ENCODE measurements at places on chromosomes 2 and 18. TPM values are rescaled to one million over a fixed set of nuclear protein-coding genes. Genes with fewer than 3 reads are reported as not detected.

DNA sequence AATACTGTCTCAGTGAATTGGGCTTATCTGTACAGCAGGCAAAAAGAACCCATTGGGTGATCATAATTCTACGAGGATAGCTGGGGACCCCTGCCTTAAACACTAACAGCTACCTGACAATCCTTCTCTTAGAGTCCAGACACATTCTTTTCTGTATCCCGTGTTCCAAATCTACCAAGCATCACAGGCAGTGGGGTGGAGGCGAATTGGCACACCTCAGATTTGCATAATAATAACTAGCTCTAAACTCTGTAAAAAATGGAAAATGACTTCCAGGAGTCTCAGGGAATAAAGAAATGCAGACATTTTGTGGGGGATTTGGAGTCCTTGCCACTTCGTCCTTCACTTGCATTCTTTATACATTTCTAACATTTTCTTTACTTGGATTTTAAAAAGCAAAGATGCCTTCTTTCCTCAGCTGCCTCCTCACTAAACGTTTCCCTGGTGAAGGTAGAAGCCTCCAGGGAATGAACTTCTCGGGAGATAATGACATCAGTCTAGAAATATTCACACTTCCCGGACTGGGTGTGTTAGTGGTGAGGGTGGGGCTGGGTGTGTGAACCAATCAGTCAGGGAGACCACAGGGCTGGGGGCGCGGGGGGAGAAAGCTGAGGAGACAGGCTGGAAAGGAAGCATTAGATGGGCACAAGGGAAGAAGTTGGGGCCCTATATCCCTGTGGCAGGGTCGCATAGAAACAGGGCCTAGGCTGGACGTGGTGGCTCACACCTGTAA lies 59.1 kb upstream of the BOD1L2 start:
- DNase-seq, result no peak
- H3K4me1 ChIP-seq, result no peaks in the 10 kb centered on the region
- H3K27me3 ChIP-seq, result no peaks in the 10 kb centered on the region
- no peak overlapping the region for H3K4me3 ChIP-seq
- no peak overlapping the region for H3K27ac ChIP-seq

The REEP1 gene
- 0.39 TPM for total RNA-seq

DNA sequence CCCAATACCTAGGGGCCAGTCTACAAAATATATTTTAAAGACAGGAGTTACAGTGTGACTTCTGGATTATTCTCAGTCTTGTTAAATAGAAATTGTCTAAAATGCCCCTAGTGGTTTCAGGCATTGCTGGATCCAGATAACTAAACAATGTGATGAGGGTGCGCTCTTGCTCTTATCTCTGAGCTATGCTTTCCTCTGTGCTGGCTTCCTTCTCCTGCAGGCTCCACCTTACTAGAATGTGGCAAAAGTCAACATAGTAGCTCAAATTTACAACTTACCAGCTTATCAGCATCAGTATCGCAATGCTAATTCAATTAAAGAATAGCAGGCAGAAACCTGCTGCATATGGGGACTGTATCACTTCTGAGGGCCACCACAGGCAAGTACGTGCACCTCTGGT lies 61.3 kb upstream of the RNU4ATAC start:
- no peak for DNase-seq
- peaks cover 3% of the 10 kb centered on the region for H3K36me3 ChIP-seq
- no peak overlapping the region for H3K4me3 ChIP-seq

- H3K4me1 ChIP-seq, result no peaks in the 10 kb centered on the region
- H3K4me3 ChIP-seq, result no peak overlapping the region
- no peaks in the 10 kb centered on the region for H3K36me3 ChIP-seq
- no peaks in the 10 kb centered on the region for H3K27me3 ChIP-seq
- no peak overlapping the region for H3K27ac ChIP-seq
These were observed 594.0 kb downstream of the ERBB4 start for GRCh38 chr2:211944572-211944971.

The TLX2 gene
- total RNA-seq, result not detected

DNA sequence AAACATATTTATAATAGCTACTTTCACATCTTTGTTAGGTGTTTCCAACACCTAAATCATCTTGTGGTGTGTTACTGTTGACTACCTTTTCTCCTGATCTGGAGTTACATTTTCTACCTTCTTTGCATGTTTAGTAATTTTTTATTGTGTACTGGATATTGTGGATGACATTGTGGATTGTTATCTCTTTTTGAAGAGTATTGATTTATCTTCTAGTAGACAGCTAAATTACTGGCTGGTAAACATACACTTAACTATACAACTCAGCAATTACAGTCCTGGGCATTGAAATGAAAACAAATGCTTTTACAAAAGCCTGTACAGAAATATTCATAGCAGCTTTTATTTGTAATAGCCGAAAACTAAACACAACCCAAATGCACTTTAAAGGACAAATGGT lies 150.8 kb downstream of the PTRHD1 start:
- H3K4me3 ChIP-seq, result no peak overlapping the region
- no peak overlapping the region for H3K27ac ChIP-seq
- H3K36me3 ChIP-seq, result no peaks in the 10 kb centered on the region
- no peaks in the 10 kb centered on the region for H3K27me3 ChIP-seq
- no peak for DNase-seq

GRCh38 chr2:165015052-165015642 lies 59.8 kb upstream of the SLC38A11 start:
- no peak overlapping the region for H3K27ac ChIP-seq
- H3K36me3 ChIP-seq, result no peaks in the 10 kb centered on the region
- H3K4me1 ChIP-seq, result no peaks in the 10 kb centered on the region

GRCh38 chr2:132804051-132804450 lies 134.0 kb upstream of the LYPD1 start:
- H3K27me3 ChIP-seq, result no peaks in the 10 kb centered on the region
- no peak overlapping the region for H3K27ac ChIP-seq
- DNase-seq, result no peak
- no peaks in the 10 kb centered on the region for H3K36me3 ChIP-seq
- H3K4me3 ChIP-seq, result no peak overlapping the region

DNA sequence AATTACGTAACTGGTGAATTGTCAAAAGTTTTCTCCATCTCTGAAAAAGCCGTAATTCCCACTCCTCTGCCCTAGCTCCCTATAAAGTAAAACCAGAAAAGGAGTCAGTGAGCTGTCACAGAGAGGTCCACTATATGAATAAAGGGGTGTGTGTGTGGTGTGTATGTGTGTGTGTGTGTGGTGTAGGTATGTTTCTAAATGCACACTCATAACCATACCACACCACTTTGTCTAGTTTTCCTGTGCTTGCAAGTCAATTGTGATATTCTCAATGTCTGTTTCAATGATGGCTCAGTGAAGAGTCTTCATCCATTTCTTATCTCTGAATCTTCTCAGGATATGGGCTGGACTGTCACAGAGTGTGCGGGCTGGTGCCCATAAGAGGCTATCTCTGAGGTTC lies 54.8 kb upstream of the CCDC68 start:
- no peak overlapping the region for H3K27ac ChIP-seq
- DNase-seq, result no peak
- no peak overlapping the region for H3K4me3 ChIP-seq

GRCh38 chr18:46485675-46486194 lies 171.3 kb downstream of the LOXHD1 start:
- no peaks in the 10 kb centered on the region for H3K4me1 ChIP-seq
- H3K4me3 ChIP-seq, result no peak overlapping the region
- H3K36me3 ChIP-seq, result no peaks in the 10 kb centered on the region
- H3K27me3 ChIP-seq, result peaks cover 9% of the 10 kb centered on the region

- H3K27ac ChIP-seq, result no peak overlapping the region
- H3K4me3 ChIP-seq, result no peak overlapping the region
- DNase-seq, result no peak
These were observed 22.4 kb downstream of the RTP5 start for GRCh38 chr2:241891988-241892298.

DNA sequence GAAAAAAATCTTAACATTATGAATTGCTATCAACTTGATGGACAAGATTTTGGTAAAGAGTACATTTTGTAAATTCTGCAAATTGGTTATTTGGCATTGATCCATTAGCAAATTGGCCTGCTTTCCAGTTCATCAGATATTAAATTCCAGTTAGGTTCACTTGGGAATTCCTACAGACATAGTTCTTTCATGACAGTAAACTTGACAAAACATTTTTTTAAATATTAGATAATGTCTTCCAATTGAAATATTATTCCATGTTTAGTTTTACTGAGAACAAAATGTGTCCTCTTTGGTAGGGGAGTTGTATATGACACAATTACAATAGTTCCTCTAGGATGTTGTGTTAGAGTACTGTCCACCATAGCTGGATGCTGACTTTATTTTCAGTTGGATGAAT lies 141.9 kb downstream of the LCLAT1 start:
- no peaks in the 10 kb centered on the region for H3K27me3 ChIP-seq
- no peaks in the 10 kb centered on the region for H3K4me1 ChIP-seq
- no peaks in the 10 kb centered on the region for H3K36me3 ChIP-seq
- DNase-seq, result no peak
- no peak overlapping the region for H3K4me3 ChIP-seq
- H3K27ac ChIP-seq, result no peak overlapping the region

The PPIG gene
- total RNA-seq, result 53.8 TPM

DNA sequence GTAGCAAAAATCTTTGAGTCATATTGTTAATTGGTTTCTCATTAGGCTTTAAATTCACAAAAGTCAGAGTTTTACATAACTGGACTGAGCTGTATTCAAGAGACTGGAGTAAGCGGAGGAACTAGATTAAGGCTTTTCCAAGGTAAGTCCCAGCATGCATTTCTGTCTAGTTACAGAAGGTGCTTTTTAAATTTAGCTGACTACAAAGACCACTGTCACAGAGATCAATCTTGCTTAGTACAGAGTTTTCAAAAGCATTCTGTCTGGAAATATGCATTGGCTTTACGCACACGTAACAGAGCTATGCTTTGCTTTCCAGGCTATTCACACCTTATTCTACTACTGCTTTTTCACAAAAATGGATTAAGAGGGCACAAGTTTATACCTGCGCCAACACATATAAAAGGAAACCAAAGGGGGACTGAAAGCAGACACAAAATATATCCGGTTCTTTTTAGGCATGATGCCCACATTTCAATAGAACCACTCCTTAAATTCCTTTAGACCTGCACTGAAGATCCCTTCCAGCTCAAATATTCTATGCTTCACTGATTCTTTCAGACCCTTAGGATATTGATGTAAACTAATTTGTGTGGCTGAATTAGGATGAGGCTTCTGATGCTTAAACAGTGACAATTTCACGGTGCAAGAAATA lies 560.7 kb upstream of the CRIM1 start:
- no peaks in the 10 kb centered on the region for H3K4me1 ChIP-seq
- DNase-seq, result no peak
- no peak overlapping the region for H3K27ac ChIP-seq
- H3K27me3 ChIP-seq, result no peaks in the 10 kb centered on the region
- H3K4me3 ChIP-seq, result no peak overlapping the region

The CHAC2 gene
- total RNA-seq, result 4.8 TPM

The DNAJC5G gene
- total RNA-seq, result 2.5 TPM

GRCh38 chr2:105754994-105755393 lies 10.3 kb downstream of the NCK2 start:
- H3K27me3 ChIP-seq, result no peaks in the 10 kb centered on the region
- DNase-seq, result no peak
- no peaks in the 10 kb centered on the region for H3K36me3 ChIP-seq
- H3K4me1 ChIP-seq, result peaks cover 21% of the 10 kb centered on the region

GRCh38 chr2:233338812-233339368 lies 15.4 kb upstream of the DGKD start:
- no peaks in the 10 kb centered on the region for H3K27me3 ChIP-seq
- H3K27ac ChIP-seq, result no peak overlapping the region
- H3K36me3 ChIP-seq, result no peaks in the 10 kb centered on the region
- no peaks in the 10 kb centered on the region for H3K4me1 ChIP-seq

The MYO1B gene
- 36.5 TPM for total RNA-seq

DNA sequence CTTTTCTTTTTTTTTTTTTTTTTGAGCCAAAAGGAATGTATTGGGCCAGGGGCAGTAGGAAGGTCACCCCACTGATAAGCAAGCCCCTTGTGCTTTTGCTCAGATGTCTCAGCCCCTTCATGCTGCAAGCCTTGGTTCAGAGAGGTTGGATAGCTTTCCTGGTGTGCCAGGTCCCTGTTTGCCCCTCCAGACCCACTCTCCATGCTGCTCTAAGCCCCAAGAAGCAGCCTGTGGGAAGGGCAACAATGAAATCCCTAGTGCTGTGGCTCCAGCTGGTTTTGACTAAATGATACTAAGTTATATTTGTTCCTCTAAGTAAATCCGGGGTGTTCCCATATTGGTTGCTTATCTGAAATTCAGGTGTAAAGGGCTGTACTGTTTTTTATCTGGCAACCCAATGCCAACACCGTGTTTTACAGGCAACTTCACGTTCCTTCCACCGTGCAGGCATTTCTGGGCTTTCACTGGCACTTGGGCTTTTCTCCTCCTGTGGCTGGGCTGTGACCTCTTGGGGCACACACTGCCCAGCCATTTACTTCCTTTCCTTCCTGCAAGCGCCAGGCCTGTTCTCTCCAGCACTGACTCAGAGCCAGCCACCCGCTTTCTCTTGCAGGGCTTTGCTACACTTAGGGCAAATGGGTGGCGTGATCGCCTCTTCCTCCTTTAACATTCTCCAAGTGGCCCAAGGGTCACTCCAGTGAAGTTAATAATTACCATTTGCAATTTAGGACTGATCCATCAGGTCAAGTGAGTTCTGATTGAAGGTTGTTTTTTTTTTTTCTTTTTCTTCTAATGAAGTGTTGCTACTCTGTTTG lies 21.6 kb downstream of the MERTK start:
- no peak overlapping the region for H3K4me3 ChIP-seq
- H3K36me3 ChIP-seq, result no peaks in the 10 kb centered on the region
- no peak for DNase-seq
- no peaks in the 10 kb centered on the region for H3K27me3 ChIP-seq
- no peak overlapping the region for H3K27ac ChIP-seq

The ERMN gene
- 1.0 TPM for total RNA-seq

The TMEM163 gene
- not detected for total RNA-seq

GRCh38 chr2:191701029-191701428 lies 23.1 kb downstream of the NABP1 start:
- no peak for DNase-seq
- H3K4me3 ChIP-seq, result no peak overlapping the region
- H3K27ac ChIP-seq, result no peak overlapping the region
- no peaks in the 10 kb centered on the region for H3K4me1 ChIP-seq
- no peaks in the 10 kb centered on the region for H3K36me3 ChIP-seq

DNA sequence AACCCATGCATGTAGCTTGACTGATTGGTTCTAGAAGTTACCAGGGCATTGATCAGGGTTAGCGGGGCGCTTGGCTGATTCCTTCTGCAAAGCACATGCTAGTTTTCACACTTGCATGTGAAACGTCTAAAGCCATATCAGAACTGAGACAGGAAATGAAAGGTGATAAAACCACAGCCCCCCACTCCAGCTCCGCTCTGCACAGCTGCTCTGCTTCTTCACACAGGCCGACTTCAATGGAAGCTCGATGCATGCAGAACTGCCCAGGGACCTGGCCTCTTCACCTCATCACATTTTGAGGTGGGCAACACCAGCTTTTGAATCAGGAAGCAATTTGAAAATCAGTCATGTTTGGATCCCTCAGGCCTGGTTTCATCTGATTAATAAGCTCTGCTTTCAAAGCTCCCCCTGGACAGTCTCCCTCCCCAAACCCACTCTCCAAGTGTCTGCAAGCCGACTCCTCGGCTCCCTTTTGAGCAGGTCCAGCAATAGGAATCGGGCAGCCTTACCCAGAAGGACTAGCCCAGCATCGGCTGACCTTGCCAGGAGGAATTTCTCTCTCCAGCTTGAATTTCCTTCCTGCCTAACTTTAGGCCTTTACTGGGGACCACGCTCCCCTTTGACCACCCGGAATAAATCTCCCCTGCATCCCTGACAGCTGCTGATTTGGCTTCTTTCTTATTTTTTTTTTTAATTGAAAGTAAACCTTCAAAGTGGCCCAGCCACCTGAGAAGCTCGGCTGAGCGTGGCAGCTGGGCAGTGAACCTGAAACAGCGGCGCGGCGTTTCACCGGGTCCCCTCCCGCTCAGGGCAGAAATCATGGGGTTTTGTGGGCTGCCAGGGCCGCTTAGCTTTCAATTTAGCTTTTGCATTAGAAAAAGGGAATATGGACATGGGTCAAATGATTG lies 31.7 kb downstream of the HRH4 start:
- no peak for DNase-seq
- peaks cover 11% of the 10 kb centered on the region for H3K4me1 ChIP-seq
- H3K4me3 ChIP-seq, result no peak overlapping the region
- no peaks in the 10 kb centered on the region for H3K36me3 ChIP-seq

All from tibial nerve (tissue), 4 donors.